Activated naive CD8-positive, alpha-beta T cell treated with anti-CD3 and anti-CD28 coated beads, Interleukin-2, amount 50 U/mL, for 24 hours (primary cell): ENCODE measurements at places on chromosomes 5 and 9.

- DNase-seq: no peak
These were observed 5.2 kb upstream of the GCNT1 start for GRCh38 chr9:76453785-76454184.

GRCh38 chr5:87137283-87137682, 130.4 kb upstream of the RASA1 start:
- no peak for DNase-seq

- DNase-seq: peak; percentile 44
These were observed 173.4 kb downstream of the NR3C1 start for GRCh38 chr5:143229896-143230675.

DNA sequence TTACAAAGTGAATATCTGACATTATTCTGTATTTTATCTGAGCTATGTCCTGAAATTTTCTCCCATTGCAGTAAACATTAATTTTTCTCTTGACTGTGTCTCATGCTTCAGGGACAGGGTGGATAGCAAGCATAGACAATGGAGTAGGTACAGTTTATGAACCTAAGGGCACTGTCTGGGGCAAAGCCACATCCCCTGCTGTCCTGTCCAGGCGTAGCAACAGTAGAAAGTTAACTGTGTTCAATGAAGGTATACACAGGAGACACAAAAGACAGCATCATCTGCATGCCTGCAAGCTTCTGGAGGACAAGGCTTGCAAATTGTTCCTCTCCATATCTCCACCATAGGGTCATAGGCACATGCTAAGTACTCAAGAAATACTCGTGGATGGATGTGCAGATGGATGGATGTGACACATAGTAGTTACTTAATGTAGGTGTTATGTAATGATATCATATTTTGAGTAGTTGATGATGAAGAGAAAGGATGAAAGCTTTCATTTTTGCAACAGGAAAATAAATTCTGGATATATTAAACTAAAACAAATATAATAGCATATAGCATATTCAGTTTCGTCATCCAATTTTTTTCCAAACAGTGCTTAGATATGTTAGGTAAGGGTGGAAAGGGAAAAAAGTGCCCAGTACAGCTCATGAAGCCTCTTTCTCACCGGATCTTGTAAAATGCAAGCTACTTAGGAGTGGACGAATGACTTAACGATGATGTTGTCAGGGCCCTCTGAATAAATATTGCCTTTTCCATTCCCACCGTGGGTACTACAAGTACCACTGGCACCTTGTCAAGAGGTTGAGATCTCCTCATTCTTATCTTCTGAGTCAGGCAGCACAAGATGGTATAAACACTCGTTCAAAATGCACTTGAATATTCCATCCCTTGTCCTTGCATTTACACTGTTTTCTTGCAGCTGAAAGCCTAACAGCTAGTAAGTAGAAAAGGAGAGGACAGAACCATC, 19.9 kb upstream of the ZSWIM6 start:
- DNase-seq: no peak

DNA sequence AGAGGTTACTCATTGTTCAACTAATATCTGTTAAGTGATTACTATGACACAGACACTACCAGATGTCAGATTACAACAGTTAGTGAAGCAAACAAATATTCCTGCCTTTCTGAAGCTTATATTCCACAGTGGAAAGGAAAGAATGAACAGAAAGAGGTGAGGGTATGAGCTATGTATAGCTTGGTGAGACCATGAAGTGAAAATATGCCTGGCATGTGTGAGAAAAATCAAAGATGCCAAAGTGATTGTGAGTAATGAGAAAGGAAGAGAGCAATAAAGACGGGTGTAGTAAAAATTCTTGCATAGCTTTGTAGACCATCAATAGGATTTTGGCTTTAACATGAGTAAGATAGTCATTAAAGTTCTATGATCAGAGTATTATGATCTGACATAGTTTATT, 734.5 kb upstream of the NUDT12 start:
- no peak for DNase-seq

- DNase-seq: no peak
These were observed 295.7 kb downstream of the DNAH5 start for GRCh38 chr5:13648822-13649221.

- DNase-seq: no peak
These were observed 155.0 kb upstream of the MVB12B start for GRCh38 chr9:126171641-126172040.

DNA sequence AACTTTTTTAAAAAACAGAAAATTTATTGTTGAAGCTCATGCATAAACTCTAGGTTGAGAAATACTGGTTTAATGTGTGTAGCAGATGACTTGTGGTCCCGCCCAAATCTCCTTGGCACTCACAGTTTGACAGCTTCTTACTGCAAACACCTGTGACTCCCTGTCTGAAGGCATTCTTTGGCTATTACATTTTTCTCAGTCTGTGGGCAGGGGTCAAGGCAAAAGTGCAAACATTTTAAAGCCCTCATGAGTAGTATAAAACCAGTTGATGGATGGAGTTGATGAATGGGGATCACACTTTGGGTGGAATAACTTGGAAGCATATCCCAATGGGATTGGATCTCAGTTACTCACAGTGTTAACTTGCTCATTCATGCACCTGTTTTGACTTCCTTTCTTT, 1007.0 kb upstream of the NUDT12 start:
- DNase-seq: no peak

DNA sequence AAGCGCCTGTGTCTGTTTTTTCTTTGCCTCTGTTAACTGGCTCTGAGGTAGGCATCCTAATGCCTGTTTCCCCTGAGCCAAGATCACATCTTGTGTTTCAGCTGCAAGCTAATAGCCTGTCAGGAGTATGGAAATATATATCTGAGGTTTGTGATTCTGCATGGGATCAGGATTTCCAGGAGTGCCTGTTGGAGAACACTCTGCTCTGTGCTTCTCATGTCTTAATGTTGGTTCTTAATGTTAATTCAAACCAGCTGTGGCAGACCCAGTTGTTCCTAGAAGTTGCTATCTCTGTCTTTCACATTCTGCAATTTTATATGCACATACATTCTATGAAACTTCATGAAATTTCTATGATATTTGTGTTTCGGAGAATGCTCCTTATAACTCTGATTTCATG, 72.1 kb downstream of the PGM5 start:
- DNase-seq: no peak
